Adipocyte (in vitro differentiated cells): ENCODE measurements at places on chromosomes 12 and 14.

GRCh38 chr12:62725781-62726180, 209.2 kb downstream of the PPM1H start:
- DNase-seq = no peak

- DNase-seq = peak; percentile 77
These were observed 4.8 kb downstream of the YBX3 start for GRCh38 chr12:10718279-10718821.

- DNase-seq = peak; percentile 99
These were observed at the start of the genes KIAA0586 and TIMM9 for GRCh38 chr14:58427281-58428117. KIAA0586 (plus strand) TSS chr14:58427719; CDS start chr14:58428265, 546 bp downstream. TIMM9 (minus strand) TSS chr14:58427531; CDS start chr14:58411945, 15,586 bp downstream.

DNA sequence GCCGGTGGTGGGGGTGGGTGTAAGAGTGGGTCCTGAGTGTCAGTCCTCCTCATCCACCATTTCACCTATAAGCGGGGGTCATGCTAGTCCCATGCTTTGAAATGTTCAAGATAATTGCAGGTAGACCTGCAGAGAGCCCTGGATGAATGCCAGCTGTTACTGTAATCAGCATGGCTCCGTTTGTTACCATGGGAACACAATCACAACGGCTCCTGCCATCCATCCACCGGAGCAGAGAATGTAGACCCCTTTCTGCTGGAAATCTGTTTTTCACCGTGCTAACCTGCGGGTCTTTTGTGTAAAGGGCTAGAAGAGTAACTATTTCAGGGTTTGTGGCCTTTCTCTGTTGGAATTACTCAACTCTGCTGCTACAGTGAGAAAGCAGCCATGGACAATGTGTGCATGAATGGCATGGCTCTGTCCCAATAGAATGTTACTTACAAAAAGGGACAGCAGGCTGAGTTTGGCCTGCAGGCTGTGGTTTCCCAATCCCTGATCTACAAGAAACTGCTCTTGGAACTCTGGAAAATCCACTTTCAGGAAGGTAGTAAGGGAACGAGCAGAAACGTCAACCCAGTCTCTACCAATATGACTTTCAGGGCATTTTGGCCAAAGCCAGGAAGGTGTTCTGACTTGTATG, 36.1 kb downstream of the KCTD10 start:
- DNase-seq = peak; percentile 57

DNA sequence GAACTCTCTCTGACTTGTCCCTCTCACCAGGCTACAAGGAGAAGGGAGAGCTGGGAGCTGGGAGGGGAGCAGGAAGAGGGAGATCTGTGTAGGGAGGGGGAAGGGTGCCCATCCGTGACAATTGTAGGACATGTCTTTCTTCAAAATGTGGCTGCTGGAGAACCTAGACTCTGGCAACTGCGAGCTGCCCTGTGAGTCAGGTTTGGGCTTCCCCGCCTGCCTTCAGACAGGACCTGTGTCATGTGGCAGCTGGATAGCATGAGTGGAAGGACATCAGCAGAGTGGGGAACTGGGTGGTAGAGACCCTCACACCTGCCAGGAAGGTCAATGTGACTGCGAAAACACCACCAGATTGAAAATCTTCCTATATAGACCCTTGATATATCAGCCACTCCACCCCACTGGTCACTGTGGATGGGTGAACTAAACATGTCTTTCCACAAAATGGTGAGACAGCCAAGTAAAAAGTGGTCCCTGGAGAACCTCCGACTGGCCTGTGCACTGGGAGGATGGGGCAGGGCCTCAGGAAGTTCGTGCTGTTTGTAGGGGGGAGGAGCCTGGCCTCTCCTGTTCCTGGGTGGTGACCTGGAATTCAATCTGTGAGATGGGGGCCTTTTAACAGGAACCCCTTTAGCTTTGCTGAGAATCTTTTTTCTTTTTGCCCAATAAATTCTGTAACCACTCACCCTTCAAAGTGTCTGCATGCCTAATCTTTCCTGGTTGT, 62.2 kb upstream of the CAPRIN2 start:
- no peak for DNase-seq

- DNase-seq = no peak
These were observed 94.1 kb downstream of the SLC8A3 start for GRCh38 chr14:70094631-70095030.

DNA sequence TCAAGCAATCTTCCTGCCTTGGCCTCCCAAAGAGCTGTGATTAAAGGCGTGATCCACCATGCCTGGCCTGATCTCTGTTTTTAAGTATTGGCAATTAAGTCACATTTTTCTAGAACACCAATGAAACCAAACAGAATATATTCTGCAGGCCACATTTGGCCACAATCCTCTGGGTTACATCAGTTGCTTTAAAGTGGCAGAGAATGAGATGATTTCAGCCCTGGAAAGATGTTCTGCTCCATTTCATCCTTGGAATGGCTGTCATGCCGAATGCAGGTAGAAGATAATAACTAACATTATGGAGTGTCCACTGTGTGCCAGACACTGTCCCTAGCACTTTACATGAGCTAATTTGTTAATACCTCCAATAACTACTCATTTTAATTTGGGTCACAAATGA, 154.4 kb downstream of the PTPN11 start:
- no peak for DNase-seq

- peak; percentile 88 for DNase-seq
These were observed 2.2 kb downstream of the L3HYPDH start for GRCh38 chr14:59481871-59482540.

DNA sequence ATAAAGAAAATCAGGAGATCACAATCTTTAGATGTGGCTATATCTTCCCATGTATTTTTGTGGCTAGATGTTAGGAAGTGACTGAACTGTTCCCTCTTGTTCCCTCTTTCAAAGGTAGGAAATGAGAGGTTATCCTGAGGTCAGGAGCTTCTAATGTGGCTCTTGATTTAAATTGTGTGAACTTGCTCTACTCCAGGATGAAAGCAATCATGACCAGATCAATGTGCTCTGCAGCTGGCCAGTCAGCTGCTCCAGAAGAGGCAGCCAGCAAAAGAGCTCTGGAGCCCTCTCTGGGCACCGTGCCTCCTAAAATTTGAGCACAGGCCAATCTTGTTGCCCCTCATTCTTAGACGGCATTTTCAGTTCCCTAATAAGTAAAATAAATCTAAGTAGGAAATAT, 32.0 kb downstream of the CDK17 start:
- no peak for DNase-seq

DNA sequence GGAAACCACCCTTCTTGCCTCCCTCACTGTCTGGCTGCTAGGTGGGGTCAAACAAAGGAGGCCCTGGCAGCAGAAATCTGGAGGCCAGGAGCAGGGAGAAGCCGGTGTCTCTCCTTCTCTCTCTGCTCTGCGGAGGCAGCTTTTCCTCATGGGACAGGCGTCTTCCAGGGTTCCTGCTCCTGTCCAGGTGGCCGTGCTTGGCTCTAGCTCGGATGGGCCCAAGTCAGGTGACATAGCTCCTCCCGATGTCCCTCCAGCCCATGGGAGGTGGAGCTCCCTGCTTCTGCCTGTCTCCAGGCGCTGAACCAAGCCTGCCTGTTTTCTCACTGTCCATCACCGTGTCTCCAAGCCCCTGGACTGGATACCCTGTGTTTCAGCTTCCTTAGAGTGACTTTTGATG, 30.5 kb upstream of the FZD10 start:
- no peak for DNase-seq

DNA sequence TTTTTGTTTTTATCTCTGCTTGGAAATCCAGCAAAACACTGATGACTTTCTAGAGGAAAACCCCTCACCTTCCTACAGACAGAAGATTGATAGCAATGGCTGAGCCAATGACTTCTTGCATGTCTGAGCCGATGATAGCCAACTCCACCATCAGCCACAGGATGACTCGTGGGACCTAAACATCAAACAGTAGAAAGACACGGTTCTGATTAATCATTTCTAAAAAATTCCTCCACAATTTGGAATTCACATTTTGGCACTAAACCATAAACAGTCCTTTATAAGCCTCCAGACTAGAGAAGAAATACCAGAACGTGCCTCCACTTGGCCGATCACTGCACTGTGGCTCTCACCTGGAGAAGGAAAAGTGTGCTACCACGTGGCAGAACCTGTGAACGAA, 25.9 kb downstream of the SLC11A2 start:
- DNase-seq = peak; percentile 31

- no peak for DNase-seq
These were observed 153.9 kb downstream of the RAD51B start for GRCh38 chr14:67973436-67973835.

DNA sequence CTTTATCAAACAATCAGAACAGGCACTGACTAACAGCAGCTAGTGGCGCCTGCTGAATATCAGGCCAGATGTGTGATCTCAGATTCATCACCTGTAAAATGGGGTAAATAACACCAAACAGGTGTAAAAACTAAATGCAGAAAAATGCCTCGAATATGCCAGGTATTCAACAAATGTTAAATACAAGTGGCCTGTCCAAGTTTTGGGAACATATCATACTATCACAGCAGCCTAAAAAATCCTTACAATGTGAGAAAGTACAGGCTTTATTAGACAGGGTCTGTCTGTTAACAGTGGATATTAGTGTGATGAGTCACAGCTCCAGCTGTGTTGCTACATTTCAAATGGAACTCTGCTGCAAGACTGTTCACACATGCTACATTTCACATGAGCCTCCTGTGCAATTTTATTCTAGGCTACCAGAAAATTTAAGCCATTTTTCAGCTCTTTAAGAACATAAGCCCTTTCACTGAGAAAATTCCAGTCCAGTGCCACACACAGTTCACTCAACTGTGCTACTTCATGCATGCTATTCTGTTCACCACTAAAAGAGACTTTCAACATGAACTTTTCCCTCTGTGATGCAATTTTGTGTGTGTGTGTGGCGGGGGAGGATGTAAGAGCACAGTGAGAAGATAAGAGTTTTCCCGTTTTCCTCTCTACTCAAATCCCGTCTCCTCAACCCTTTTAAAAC, 56.7 kb downstream of the MSRB3 start:
- peak; percentile 89 for DNase-seq

DNA sequence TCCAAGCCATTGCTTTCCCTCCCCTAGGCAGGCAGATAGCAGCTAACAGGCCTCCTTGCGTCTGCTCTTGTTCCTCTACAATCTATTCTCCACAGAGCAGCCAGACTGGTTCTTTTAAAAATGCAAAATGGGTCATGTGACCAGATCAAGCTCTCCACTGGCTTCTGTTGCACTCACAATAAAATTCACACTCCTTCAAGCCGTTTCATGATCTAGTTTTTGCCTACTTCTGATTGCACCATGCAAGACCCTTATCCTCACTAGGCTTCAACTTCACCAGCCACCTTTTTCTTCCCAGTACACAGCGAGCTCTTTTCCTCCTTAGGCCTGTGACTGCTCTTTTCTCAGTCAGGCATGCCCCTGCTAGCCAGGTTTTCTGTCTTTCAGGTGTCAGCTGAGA, 6.1 kb upstream of the KRAS start:
- no peak for DNase-seq

DNA sequence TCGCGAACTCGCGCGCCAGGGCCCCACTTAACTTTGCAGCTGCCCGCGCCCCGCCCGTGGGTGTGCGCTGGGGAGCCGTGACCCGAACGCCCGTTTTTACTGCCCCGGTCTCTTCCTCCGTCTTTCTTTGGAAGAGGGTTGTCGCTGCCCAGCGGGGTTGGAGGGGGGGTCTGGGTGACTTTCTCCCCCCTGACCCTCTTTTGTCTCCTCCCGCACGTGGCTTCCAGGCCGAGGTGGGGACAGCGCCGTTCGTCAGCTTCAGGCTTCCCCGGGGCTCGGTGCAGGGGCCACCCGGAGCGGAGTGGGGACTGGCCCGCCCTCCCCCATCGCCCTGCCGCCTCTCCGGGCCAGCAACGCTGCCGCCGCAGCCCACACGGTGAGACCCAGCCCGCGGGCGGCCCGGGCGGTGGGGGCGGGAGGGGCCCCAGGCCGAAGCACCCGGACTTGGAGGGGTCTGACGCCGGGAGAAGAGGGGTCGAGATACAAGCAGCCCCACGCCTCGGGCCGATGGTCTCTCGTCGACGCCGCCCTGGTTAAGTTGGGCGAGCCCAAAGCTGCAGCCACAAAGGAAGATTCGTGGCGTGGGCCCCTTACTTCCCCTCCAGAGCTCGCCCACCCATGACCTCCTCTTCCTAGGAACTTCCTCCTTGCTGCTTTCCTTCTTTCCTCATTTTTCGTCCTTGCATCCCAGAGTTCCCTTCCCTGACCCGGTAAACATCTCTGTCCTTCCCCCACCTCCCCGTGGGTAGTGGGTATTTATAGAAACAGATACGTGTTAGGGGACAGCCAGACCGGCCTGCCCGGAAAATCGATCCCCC, 1.2 kb downstream of the DYRK2 start:
- peak; percentile 64 for DNase-seq

DNA sequence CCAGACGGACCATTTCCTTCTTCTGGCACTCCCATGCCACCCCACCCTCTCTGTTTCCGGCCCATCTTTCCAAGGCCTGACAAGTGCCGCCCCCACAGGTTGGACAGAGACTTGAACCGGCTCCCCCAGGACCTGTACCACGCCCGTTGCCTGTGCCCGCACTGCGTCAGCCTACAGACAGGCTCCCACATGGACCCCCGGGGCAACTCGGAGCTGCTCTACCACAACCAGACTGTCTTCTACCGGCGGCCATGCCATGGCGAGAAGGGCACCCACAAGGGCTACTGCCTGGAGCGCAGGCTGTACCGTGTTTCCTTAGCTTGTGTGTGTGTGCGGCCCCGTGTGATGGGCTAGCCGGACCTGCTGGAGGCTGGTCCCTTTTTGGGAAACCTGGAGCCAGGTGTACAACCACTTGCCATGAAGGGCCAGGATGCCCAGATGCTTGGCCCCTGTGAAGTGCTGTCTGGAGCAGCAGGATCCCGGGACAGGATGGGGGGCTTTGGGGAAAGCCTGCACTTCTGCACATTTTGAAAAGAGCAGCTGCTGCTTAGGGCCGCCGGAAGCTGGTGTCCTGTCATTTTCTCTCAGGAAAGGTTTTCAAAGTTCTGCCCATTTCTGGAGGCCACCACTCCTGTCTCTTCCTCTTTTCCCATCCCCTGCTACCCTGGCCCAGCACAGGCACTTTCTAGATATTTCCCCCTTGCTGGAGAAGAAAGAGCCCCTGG, 1.2 kb upstream of the CMTM5 start:
- DNase-seq = no peak

DNA sequence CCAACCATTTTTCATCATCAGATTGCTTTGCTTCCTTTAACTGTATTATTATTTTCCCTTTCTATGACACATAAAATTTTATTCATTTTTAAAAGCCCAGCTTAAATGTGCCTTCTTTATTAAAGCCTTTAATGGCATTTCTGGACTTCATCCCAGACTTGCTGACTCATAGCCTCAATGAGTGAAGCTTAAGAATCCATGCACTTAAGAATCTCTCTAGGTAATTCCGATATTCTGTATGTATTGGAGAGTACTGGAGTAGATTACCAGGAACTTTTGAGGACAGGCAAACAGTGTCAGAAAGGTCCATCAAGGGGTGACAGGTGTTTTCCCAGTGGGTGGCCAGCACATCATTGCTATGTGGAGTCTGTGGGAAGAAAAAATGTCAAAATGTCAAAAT, 107.9 kb downstream of the PTPRQ start:
- DNase-seq = peak; percentile 94

DNA sequence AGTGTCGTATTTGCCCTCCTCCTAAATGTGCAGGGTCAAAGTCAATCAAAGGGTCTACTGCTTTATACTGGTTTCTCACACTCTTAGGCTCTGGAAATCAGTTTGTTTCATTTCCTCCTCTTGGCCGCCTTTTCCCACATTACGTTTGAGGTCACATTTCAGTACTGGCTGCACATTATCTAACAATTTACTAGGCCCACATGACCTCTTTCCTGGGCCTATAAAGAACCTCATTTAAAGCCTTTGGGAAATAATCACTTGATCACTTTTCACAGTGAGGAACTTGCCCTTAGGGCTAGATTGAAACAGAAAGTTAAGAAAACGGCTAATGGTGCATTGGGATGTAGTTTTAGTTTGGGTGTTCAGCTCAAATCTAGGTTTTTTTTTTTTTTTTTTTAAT, 497.5 kb downstream of the RERGL start:
- DNase-seq = no peak
